ENCODE measurements at places on chromosomes 3 and 15.

DNA sequence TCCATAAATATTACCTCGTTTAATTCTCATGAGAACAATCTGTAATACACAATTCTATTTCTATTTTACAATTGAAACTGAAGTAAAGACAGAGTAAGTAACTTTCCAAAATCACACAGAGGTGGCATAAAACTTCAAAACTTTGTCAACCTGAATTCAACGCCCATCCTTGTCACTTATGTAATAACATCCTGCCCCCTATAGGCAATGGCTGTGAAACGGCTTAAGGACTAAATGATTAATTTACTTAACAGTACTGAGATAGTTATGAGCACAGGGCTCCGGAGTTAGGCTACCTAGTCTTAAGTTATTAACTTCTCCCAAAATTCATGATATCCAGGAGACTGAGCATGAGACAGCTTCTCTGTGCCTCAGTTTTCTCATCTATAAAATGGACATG, 293.1 kb upstream of the CHRM5 start:
- DNase-seq = no peak

GRCh38 chr3:86410587-86410986, 580.4 kb downstream of the VGLL3 start:
- no peak for DNase-seq

- DNase-seq = no peak
Observed at GRCh38 chr3:17806201-17806600, 63.8 kb upstream of the TBC1D5 start.

DNA sequence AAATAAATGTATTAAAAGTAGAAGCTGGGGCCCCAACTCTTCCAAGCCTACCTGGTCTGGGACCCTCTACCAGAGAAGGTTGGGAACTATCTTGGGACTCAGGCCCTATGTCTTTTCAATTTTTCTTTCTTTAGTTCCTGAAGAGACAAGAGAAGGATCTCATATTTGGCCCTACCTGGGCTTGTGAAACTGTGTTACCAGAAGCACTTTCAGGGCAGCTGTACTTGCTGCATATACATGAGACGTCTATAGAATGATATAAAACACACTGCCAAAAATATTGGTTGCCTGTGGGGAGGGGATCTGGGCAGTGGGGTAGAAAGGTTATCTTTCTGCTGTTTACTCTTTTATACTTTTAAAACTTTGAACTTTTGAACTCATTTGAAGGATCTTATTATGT, 604 bp upstream of the EPB42 start:
- DNase-seq = no peak

DNA sequence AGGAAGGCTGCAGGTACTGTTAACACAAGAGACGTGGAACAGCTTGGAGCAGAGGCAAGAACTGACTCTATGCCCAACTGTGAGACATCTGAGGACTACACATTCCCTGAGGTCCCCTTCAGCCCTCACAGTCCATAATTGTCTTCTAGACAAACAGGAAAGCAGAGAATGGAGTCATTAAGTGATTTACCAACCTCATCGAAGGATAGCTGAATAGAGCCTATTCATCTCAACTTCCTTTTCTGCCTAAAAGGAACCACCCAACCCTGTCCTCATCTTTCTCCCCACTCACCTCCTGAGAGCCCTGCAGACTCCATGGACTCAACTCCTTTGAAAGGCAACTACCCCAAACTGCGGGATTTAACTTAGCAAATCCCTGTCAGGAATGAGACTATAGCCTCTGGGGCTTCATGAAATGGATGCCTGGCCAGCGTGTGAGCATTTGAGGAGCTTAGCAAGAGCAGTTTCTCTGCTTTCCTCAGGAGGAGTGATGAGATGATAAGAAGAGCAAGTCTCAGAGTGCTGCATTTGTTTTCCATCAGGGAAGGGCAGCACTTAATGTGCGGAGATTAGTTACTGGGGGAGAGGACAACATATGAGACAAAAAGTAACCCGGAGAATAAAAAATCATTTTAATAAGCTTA, 61.5 kb upstream of the FILIP1L start:
- DNase-seq = no peak

DNA sequence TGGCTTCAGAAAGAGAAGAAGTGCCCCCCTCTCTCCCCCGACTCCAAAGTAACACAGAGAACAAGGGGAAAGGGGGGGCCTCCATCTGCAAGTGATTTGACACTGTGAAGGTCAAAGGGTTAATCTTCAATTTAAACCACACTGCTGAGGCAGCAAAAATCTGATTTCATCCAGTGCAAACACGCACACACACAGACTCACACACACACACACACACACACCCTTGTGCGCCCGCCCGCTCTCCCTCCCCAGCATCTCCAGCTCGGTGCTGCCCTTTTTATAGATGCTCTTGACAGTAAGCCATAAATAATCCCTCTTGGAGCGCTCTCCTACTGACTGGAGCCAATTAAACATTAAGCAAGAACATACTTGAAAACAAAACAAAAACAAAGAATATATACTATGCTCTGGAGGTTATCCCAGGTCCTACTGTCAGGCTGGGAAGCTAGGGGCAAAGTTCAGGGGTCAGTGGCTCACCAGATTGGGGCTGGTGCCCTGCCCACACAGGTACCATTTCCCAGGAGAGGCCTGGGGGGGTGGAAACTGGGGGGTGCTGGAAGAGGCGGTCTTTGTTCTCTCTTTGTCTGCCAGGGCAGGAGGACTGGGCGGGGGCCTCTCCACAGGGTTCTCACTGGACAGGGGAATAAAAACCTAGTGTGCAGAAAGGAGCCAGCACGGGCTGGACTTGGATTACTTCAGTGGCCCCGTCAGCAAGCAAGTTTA, 16.3 kb downstream of the BMF start:
- DNase-seq = no peak

All from hepatic stellate cell (primary cell).